ENCODE measurements at places on chromosomes 4 and X. TPM values are rescaled to one million over a fixed set of nuclear protein-coding genes. Genes with fewer than 3 reads are reported as not detected.

DNA sequence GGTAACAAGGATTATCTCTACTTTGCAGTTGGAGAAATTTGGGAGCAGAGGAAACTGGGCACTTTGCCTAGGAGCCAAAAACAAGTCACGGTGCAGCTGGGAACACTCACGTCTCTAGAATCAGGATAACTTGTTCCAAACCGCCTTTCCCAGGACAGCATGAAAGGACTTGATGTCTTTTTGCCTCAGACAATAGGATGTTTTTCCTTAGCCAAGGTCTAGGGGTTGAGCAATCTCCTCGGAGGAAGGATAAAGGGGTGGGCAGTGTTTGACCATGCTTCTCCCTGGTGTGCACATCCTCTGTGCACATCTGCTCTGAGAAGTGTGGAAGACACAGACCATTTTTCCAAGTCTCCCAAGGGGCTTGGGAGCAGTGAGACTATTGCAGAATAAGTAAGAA, 1.7 kb upstream of the SPARCL1 start:
- H3K27ac ChIP-seq = no peak overlapping the region
- no peak for DNase-seq
- no peaks in the 10 kb centered on the region for H3K4me1 ChIP-seq
- no peak overlapping the region for H3K4me3 ChIP-seq

DNA sequence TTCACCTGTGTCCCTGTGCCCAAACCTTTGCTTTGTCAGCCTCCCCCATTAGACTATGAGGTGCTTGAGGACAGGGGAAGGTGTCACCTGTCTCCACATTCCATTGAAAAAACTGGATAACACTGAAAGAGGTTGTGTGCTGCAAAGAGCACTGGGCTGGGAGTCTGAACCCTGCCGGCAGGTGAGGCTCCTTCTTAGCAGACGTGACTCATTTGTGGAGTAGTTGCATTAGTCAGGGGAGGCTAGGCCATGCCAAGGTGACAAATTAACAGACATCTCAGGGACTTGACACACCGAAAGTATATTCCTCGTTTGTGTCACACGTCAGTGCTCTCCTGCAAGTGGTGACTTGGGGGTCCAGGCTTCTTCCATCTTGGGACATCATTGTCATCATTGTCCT, 95.9 kb upstream of the STX18 start:
- H3K27ac ChIP-seq = no peak overlapping the region
- H3K4me1 ChIP-seq = no peaks in the 10 kb centered on the region
- H3K36me3 ChIP-seq = no peaks in the 10 kb centered on the region
- no peak overlapping the region for H3K4me3 ChIP-seq

DNA sequence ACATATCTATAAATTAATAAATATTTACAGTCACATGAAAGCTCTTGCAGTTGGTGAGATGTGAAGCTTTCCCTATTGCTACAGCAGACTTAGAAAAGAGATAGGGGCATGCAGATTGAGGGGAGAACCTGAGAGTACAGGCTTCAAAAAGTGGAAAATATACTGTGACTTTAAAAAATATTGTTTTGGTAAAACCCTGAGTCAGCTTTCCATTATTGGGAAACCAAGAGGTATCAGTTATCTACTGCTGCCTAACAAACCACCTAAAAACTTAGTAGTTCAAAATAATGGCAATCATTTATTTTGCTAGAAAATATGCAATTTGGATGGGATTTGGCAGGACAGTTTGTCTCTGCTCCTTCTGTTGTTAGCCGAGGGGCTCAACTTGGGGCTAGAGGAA, 38.3 kb downstream of the LANCL3 start:
- H3K27me3 ChIP-seq = no peaks in the 10 kb centered on the region
- H3K4me3 ChIP-seq = no peak overlapping the region
- no peaks in the 10 kb centered on the region for H3K36me3 ChIP-seq
- DNase-seq = no peak

GRCh38 chr4:17112292-17112659, 213.8 kb upstream of the LDB2 start:
- no peaks in the 10 kb centered on the region for H3K4me1 ChIP-seq
- H3K27ac ChIP-seq = no peak overlapping the region
- no peak overlapping the region for H3K4me3 ChIP-seq
- DNase-seq = no peak
- H3K27me3 ChIP-seq = no peaks in the 10 kb centered on the region
- H3K36me3 ChIP-seq = no peaks in the 10 kb centered on the region

- no peaks in the 10 kb centered on the region for H3K36me3 ChIP-seq
- no peaks in the 10 kb centered on the region for H3K27me3 ChIP-seq
- H3K27ac ChIP-seq = no peak overlapping the region
- no peak overlapping the region for H3K4me3 ChIP-seq
Measured at GRCh38 chrX:28901637-28902036, 314.4 kb downstream of the IL1RAPL1 start.

GRCh38 chrX:55524487-55524886, 34.8 kb upstream of the USP51 start:
- H3K4me1 ChIP-seq = no peaks in the 10 kb centered on the region
- H3K27me3 ChIP-seq = no peaks in the 10 kb centered on the region
- H3K27ac ChIP-seq = no peak overlapping the region
- no peak overlapping the region for H3K4me3 ChIP-seq

- no peak overlapping the region for H3K4me3 ChIP-seq
- H3K27ac ChIP-seq = no peak overlapping the region
- no peaks in the 10 kb centered on the region for H3K36me3 ChIP-seq
- H3K27me3 ChIP-seq = no peaks in the 10 kb centered on the region
Measured at GRCh38 chrX:132294776-132295495, 75.7 kb upstream of the RAP2C start.

GRCh38 chr4:81914623-81915022, 442.9 kb upstream of the RASGEF1B start:
- H3K27ac ChIP-seq = no peak overlapping the region
- no peak for DNase-seq
- H3K4me3 ChIP-seq = no peak overlapping the region
- H3K36me3 ChIP-seq = no peaks in the 10 kb centered on the region

DNA sequence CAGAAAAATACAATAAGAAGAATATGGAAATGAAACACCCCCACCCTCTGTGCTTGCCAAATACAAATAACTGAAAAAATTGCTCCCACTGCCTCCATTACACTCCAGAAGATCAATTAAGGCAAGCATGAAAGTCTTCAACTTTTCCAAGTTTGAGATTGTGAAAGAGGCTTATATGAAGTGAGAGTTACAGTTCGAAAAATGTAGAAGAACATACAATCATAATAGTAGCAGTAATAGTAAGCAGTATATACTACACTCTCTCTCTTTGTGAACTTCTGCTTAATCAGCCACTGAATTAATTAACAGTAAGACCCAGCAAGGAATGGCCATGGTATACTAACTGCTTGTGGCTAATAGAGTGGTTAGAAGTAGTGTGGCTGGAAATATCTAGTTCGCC, 923.2 kb downstream of the RPA4 start:
- no peak for DNase-seq
- no peak overlapping the region for H3K27ac ChIP-seq
- H3K4me1 ChIP-seq = no peaks in the 10 kb centered on the region
- no peaks in the 10 kb centered on the region for H3K27me3 ChIP-seq

DNA sequence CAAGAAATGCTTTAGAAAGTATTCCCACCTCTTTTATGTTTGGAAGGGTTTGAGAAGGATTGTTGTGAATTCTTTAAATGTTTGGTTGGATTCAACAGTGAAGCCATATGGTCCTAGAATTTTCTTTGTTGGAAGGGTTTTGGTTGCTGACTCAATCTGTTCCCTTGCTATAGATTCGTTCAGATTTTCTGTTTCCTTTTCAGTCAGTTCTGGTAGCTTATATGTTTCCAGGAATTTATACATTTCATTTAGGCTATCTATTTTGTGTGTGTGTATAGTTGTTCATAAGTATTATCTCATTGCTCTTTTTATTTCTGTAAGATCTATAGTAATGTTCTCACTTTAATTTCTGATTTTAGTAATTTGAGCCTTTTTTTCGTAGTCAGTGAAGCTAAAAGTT, 114.4 kb downstream of the MSN start:
- no peaks in the 10 kb centered on the region for H3K36me3 ChIP-seq
- H3K4me1 ChIP-seq = no peaks in the 10 kb centered on the region
- no peak for DNase-seq
- H3K4me3 ChIP-seq = no peak overlapping the region

DNA sequence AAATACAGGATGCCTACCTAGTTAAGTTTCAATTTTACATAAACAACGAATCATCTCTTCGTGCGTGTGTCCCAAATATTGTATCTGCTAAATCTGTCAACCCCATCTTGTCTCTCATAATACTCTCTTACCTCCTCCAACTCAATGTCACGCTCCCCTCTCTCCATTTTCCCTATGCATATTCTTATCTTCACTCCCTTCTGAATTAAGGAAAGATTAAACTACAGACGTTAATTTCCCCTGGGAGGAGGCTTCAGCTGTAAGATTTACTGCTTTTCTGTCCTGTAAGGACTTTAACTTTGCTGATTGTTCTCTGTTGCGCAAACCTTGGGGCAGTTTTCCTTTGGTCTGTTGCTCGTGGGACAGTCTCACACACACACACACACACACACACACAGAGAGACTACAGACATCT, 455 bp upstream of the ABCB7 start:
- peaks cover 14% of the 10 kb centered on the region for H3K4me1 ChIP-seq
- no peaks in the 10 kb centered on the region for H3K27me3 ChIP-seq
- peak overlapping the region; percentile 85 for H3K4me3 ChIP-seq
- H3K36me3 ChIP-seq = no peaks in the 10 kb centered on the region

DNA sequence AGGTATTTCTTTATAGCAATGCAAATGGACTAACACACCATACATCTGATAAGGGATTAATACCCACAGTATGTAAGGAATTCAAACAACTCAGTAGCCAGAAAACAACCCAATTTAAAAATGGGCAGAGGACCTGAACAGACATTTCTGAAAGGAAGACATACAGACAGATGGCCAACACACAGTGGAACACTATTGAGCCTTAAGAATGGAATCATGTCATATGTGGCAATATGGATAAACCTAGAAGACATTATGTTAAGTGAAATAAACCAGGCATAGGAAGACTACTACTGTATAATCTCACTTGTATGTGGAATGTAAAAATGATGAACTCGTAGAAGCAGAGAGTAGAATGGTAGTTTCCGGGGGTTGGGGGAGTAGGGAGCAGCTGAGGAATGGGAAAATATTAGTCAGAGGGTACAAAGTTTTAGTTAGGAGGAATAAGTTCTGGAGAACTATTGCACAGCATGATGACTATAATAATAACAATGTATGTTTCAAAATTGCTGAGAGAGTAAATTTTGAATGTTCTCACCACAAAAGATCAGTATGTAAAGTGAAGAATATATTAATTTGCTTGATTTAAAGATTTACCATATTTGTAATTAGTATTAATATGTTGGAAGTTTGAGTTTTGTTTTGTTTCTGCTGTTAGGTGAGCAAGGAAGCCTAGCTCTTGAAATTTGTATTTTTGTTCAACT, 25.2 kb downstream of the WDR44 start:
- no peaks in the 10 kb centered on the region for H3K36me3 ChIP-seq
- H3K27me3 ChIP-seq = no peaks in the 10 kb centered on the region
- no peak for DNase-seq
- no peak overlapping the region for H3K4me3 ChIP-seq
- no peaks in the 10 kb centered on the region for H3K4me1 ChIP-seq

DNA sequence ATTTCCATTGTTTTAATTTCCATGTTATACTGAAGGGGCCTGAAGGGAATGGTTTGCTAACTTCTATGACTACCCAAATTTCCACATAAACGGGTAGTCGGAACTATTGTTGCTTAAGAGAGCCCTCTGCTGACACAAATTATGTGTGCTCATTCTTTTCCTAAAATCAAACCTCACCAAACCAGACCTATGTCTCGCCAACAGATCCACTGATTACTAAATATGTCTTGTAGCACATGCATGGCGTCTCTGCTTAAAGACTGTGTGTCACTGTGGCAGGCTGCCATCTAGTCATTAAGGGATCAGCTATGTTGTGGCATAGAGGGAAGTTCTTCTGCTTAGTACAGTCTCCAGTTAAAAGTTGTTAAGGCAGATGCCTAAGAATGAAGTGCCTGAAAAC, 25.1 kb downstream of the PIR start:
- peak; percentile 64 for DNase-seq
- peaks cover 9% of the 10 kb centered on the region for H3K4me1 ChIP-seq
- no peaks in the 10 kb centered on the region for H3K27me3 ChIP-seq

DNA sequence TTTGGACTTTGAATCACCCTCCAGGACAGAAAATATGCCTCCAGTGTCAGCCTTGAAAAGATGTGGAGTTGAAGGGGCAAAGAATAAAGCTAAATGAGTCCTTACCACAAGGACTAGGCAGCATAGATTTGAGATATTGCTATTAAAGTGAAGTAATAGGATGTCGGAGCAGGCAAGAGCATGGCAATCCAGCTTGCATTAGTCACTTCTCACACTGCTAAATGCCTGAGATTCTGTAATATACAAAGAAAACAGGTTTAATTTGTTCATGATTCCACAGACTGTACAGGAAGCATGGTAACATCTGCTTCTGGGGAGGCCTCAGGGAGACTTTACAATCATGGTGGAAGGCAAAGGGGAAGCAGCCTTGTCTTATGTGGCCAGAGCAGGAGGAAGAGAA, 109.8 kb upstream of the PCDH7 start:
- DNase-seq = no peak
- no peak overlapping the region for H3K4me3 ChIP-seq
- no peak overlapping the region for H3K27ac ChIP-seq
- H3K36me3 ChIP-seq = no peaks in the 10 kb centered on the region
- no peaks in the 10 kb centered on the region for H3K27me3 ChIP-seq

GRCh38 chrX:69131886-69132285, 33.4 kb downstream of the PJA1 start:
- no peak overlapping the region for H3K27ac ChIP-seq
- H3K36me3 ChIP-seq = no peaks in the 10 kb centered on the region
- no peak for DNase-seq
- H3K4me3 ChIP-seq = no peak overlapping the region

GRCh38 chr4:1339489-1339888, 7.5 kb upstream of the UVSSA start:
- no peaks in the 10 kb centered on the region for H3K27me3 ChIP-seq
- H3K4me3 ChIP-seq = no peak overlapping the region
- H3K4me1 ChIP-seq = peaks cover 28% of the 10 kb centered on the region
- no peak for DNase-seq
- peaks cover 24% of the 10 kb centered on the region for H3K36me3 ChIP-seq

GRCh38 chrX:151397741-151398070, 700 bp downstream of the VMA21 start:
- peak; percentile 7 for DNase-seq
- H3K27me3 ChIP-seq = no peaks in the 10 kb centered on the region
- H3K36me3 ChIP-seq = no peaks in the 10 kb centered on the region
- 0 out of 2 replicates have a peak overlapping the region, but pooled peaks have one; percentile 33 for H3K27ac ChIP-seq

DNA sequence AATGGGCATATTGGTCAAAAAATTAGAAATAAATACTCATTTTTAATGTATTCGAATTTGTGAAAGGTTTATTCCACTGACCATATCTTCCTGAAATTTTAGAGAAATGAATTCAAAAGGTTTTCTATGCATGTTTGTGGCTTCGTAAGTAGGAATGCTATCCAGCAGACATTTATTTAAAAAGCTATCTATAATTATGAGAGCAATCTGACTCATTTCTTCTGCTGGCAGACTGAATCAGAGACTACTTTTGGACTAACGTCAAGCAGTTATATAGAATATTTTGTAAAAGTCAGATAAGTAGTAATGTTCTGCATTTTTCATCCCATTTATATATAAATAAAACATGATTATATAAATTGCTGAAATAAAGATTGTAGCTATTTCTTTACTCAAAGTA, 125.0 kb downstream of the SPCS3 start:
- no peaks in the 10 kb centered on the region for H3K36me3 ChIP-seq
- DNase-seq = peak; percentile 67
- H3K4me1 ChIP-seq = peaks cover 30% of the 10 kb centered on the region
- peak overlapping the region; percentile 98 for H3K27ac ChIP-seq
- H3K4me3 ChIP-seq = peak overlapping the region; percentile 31

The VCX3A gene
- not detected for total RNA-seq

The TNMD gene
- total RNA-seq = not detected

The DGAT2L6 gene
- total RNA-seq = not detected

The TCP11X2 gene
- total RNA-seq = not detected

The CFAP99 gene
- 1.3 TPM for total RNA-seq

The HOPX gene
- not detected for total RNA-seq

The ZDHHC15 gene
- total RNA-seq = not detected

The CLDN34 gene
- total RNA-seq = 0.66 TPM

Data from PC-3 (cell line).